ENCODE measurements at places on chromosomes 4 and X.

GRCh38 chrX:93259029-93259428 lies 414.3 kb downstream of the NAP1L3 start:
- H3K36me3 ChIP-seq = no peaks in the 10 kb centered on the region
- no peak overlapping the region for H3K4me3 ChIP-seq
- H3K27me3 ChIP-seq = no peaks in the 10 kb centered on the region
- DNase-seq = no peak
- peaks cover 4% of the 10 kb centered on the region for H3K4me1 ChIP-seq
- no peak overlapping the region for H3K27ac ChIP-seq

DNA sequence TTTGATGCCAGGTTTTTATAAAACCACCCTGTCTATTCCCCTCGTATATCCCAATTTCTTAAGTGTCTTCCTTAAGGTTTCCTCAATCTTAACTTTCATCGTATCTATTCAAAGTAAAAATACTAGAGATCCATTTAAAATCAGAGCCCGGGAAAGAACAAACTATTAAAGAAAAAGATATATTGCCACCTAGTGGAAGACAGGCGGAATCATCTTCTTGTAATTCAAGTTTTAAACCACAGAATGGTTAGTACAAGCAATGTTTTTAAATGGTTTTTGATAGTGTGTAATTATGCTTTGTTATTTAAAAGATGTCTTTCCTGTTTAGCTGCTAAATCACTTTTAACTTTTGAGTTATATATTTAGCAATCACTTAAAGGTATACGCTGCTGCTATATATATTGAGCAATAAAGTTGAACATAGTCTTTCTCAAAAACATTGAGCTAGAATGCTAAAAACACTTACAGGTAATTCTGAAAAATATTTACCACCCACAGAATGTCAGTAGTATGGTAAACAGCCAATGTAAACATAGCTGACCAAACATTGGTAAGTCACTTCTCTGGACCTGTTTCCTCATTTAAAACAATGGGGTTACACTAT lies 18.2 kb downstream of the PRDM8 start:
- no peak overlapping the region for H3K4me3 ChIP-seq
- no peaks in the 10 kb centered on the region for H3K27me3 ChIP-seq
- no peaks in the 10 kb centered on the region for H3K36me3 ChIP-seq
- peaks cover 20% of the 10 kb centered on the region for H3K4me1 ChIP-seq

DNA sequence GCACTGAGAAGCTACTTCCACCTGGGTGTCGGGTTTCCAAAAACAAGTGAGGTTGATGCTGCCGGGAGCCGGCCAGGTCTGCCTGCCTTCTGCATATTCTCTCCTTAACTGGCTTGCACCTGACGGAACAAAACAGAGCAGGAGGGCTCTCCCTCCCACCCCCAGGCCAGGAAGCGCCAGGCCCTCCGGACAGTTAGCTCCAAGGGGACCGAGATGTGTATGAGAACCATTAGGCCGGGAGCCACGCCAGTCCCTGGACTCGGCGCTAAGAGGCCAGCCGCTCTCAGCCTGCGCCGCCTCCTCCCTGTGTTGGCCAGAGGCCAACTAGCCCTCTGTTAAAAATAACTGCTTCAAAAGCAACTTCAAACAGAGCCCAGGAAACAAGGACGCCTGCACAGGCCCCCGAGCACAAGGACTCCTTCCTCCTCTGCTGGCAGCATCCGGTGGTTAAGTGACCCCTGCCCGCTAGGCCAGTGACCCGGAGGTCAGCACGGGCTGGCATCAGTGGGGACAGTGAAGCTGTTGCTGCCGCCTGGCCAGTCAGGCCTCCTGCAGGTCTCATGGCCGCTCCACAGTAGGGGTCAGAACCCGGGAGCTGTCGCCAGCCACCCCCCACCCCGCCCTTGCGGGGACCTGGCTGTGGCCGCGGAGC lies 107.9 kb downstream of the ABLIM2 start:
- no peaks in the 10 kb centered on the region for H3K27me3 ChIP-seq
- no peak overlapping the region for H3K4me3 ChIP-seq
- H3K4me1 ChIP-seq = no peaks in the 10 kb centered on the region
- H3K27ac ChIP-seq = no peak overlapping the region

DNA sequence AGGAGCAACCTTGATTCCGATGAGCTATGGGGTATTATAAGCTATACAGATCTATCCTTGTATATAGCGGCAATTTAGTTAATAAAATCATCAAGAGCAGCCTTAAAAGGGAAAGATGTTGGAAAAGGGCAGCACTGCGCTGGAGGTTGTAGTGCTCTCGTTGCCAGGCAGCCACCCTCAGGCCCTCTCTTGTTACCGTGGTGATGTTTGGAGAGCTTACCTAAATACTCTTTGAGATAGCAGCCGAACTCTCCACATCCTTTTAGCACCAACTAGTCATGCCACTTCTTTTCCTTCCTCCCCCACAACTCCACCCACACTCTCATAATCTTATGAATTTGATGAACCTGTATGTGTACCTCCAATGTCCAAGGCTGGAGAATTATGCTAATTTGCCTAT lies 3.8 kb upstream of the RADX start:
- no peaks in the 10 kb centered on the region for H3K36me3 ChIP-seq
- H3K4me3 ChIP-seq = no peak overlapping the region
- peaks cover 27% of the 10 kb centered on the region for H3K27me3 ChIP-seq
- no peak overlapping the region for H3K27ac ChIP-seq
- DNase-seq = no peak

GRCh38 chr4:72302981-72303704 lies 265.9 kb downstream of the ADAMTS3 start:
- no peak overlapping the region for H3K27ac ChIP-seq
- no peak overlapping the region for H3K4me3 ChIP-seq
- H3K27me3 ChIP-seq = no peaks in the 10 kb centered on the region
- peak; percentile 80 for DNase-seq
- no peaks in the 10 kb centered on the region for H3K36me3 ChIP-seq

DNA sequence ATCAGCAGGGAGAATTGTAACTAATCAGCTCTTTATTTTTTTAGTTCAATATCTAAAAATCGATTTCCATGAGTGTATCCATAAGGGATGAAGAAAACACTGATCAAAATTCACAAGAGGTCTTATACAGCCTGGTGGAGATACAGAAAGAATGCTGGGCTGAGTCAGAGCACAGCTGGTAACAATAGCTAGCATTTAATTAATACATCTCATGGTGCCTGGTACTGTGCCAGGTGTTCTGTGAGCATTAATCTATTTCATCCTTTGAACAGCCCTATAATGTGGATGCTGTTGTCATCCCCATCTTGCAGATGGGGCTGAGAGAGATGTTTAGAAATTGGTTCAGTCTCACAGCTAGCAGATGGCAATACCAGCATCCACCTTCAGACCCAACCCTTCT lies 250.9 kb upstream of the RPS6KA3 start:
- H3K27me3 ChIP-seq = no peaks in the 10 kb centered on the region
- no peak overlapping the region for H3K4me3 ChIP-seq
- no peak for DNase-seq
- peaks cover 48% of the 10 kb centered on the region for H3K4me1 ChIP-seq
- H3K27ac ChIP-seq = no peak overlapping the region

DNA sequence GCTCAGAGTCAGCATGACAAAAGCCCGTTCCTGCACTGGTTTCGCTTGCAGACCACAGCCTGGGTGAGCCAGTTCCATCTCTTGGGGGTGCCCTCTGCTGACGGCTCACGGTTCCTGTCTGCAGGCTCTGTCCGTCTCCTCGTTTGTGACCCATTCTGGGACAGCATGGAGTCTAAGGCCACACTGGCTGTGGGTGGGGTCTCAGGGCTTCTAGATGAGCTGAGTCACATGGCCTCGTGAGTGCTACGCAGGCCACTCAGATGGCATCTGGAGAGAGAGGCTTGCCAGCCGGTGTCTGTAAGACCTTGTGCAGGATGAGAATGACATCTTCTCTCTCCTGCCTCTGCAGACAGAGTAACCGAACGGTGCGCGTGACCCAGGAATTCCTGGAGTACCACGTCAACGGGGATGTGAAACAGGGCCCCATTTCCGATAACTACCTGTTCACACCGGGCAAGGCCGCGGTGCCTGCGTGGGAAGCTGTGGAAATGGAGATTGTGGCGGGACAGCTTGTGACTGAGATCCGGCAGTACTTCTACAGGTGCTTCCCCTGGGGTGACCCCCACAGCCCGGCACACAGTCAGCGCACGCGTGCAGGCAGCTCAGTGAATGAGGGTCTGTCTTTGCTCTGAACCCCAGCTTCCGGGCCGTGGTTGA lies 31.6 kb upstream of the MRFAP1 start:
- DNase-seq = no peak
- no peaks in the 10 kb centered on the region for H3K27me3 ChIP-seq
- no peak overlapping the region for H3K27ac ChIP-seq
- no peaks in the 10 kb centered on the region for H3K4me1 ChIP-seq
- H3K4me3 ChIP-seq = no peak overlapping the region

DNA sequence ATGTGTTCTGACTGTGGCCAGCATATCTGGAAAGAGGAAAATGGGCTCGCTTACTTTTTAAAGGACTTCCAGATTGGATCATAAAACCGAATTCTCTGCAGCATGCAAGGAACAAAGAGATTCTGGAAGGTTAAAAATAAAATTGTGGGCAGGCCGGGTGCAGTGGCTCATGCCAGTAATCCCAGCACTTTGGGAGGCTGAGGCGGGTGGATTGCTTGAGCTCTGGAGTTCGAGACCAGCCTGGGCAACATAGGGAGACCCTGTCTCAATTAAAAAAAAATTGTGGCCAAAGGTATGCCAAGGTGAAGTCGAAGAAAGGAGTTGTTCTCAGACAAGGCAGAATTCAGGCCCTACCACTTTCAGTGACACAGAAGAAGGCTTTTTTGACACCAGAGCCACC lies 37.8 kb downstream of the NELFA start:
- H3K27ac ChIP-seq = no peak overlapping the region
- H3K4me1 ChIP-seq = no peaks in the 10 kb centered on the region
- H3K36me3 ChIP-seq = peaks cover 7% of the 10 kb centered on the region
- no peak overlapping the region for H3K4me3 ChIP-seq

- H3K4me3 ChIP-seq = no peak overlapping the region
- H3K36me3 ChIP-seq = no peaks in the 10 kb centered on the region
- no peaks in the 10 kb centered on the region for H3K4me1 ChIP-seq
- H3K27ac ChIP-seq = no peak overlapping the region
Observed at GRCh38 chr4:141914746-141915145, 278.4 kb downstream of the IL15 start.

GRCh38 chr4:176444741-176445140 lies 125.0 kb downstream of the SPCS3 start:
- H3K36me3 ChIP-seq = no peaks in the 10 kb centered on the region
- peak overlapping the region; percentile 98 for H3K27ac ChIP-seq
- peak overlapping the region; percentile 31 for H3K4me3 ChIP-seq
- peaks cover 30% of the 10 kb centered on the region for H3K4me1 ChIP-seq

DNA sequence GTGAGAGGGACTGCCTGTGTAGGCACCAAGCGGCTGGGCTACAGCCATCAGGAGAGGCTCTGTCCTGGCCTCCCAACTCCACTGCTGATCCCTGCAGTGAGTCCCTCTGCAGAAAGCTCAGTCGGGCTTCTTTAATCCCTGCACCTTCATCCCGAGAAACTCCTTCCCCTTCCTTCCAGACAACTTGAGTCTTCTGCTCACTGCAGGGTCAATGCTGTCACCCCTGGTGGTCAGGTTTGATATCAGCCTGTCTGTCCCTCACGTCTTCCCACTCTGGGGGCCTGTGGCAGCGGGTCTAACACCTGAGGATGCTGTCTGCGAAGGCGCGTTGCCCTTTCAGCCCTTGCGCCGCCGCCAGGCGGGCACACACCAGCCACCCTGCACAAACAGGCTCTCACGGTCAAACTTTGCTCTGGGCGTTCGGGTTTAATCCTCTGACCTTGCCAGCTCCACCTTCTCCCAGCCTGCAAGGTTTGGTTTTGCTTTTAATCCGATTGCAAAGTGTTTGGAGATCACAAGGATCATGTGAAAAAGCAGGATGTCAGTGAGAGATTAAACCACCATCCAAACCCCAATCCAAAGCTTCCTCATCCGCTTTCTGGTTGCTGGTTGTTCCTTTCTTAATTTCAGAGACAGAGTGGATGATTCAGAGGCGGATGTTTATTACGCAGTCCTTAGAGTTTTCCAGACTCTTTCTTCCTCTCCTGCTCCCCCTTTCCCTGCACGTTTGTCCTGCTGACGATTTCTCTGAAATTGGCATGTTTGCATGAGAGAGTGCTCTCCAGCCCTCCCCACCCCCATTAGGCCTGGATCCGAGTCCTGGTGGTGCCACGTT lies 74.8 kb upstream of the SLC34A2 start:
- no peak overlapping the region for H3K4me3 ChIP-seq
- H3K27ac ChIP-seq = no peak overlapping the region
- H3K4me1 ChIP-seq = no peaks in the 10 kb centered on the region
- H3K27me3 ChIP-seq = no peaks in the 10 kb centered on the region

- no peak overlapping the region for H3K27ac ChIP-seq
- H3K4me3 ChIP-seq = no peak overlapping the region
- no peaks in the 10 kb centered on the region for H3K36me3 ChIP-seq
Observed at GRCh38 chr4:10011885-10012284, 9.4 kb downstream of the SLC2A9 start.

DNA sequence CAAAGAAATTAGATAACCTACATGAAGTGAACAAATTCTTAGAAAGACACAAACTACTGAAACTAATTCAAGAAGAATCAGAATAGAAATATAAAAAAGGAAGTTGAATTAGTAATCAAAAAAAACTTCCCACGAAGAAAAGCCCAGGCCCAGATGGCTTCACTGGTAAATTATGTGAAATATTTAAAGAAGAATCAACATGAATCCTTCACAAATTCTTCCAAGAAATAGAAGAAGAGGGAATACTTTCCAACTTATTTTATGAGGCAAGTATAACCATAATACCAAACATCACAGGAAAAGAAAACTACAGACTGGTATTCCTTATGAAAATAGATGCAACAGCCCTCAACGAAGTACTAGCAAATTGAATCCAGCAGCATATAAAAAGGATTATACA lies 30.7 kb downstream of the MOSPD2 start:
- no peaks in the 10 kb centered on the region for H3K27me3 ChIP-seq
- no peak for DNase-seq
- H3K36me3 ChIP-seq = peaks cover 12% of the 10 kb centered on the region

DNA sequence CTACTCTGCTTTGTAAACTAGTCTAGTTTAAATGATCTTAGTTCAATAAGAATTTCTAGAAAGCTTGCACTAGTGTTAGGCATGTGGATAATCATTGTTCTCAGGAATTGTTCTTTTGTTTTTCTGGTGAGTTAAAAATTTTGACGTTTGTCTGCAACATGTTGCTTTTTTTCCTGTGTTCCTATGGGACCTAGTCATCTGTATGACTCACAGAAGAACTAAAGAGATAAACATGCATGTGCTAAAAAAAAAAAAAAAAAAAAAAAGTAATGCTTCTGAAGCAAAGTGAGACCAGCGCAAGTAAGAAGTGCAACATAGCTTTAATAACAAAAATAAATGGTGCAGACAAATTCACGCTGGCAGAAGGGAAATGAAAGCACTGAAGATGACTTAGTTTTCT lies 471.2 kb downstream of the IQCM start:
- no peak overlapping the region for H3K27ac ChIP-seq
- no peaks in the 10 kb centered on the region for H3K4me1 ChIP-seq
- H3K36me3 ChIP-seq = no peaks in the 10 kb centered on the region
- peak; percentile 17 for DNase-seq
- H3K4me3 ChIP-seq = no peak overlapping the region

DNA sequence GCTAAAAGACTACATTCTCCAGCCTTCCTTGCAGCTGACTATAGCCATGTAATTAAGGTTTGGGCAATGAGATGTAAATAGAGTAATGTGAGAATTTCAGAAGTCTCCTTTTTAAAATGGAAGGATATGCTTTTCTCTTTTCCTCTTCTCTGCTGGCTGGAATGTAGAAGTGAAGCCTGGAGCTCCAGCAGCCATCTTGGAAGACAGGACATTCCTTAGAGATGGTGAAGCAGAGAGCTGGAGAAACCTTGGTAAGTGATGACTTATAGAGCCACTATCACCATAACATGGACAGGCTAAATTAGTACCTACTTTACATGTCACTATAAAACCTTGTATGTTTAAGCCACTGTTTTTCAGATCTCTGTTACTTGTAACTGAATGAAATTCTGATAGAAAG lies 48.0 kb downstream of the RASL11B start:
- no peak for DNase-seq
- no peaks in the 10 kb centered on the region for H3K27me3 ChIP-seq
- peaks cover 6% of the 10 kb centered on the region for H3K4me1 ChIP-seq
- H3K4me3 ChIP-seq = no peak overlapping the region
- no peak overlapping the region for H3K27ac ChIP-seq
